Mesothelial cell of epicardium (in vitro differentiated cells): ENCODE measurements at places on chromosomes 13 and 19.

GRCh38 chr13:71806886-71807285 lies 60.1 kb downstream of the DACH1 start:
- no peak for DNase-seq

DNA sequence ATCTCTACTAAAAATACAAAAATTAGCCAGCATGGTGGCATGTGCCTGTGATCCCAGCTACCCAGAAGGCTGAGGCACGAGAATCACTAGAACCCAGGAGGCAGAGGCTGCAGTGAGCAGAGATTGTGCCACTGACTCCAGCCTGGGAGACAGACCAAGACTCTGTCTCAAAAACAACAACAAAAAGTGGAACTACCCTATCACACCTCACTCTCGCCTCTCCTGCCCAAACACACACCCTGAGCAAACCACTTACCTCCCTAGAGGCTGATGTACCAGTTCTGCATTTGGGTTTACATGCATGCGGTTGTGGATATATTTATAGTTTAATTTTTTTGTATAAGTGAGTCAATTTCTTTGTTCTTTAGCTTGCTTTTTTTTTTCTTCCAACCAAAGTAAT lies 7.7 kb upstream of the PTOV1 start:
- no peak for DNase-seq

- no peak for DNase-seq
Observed at GRCh38 chr13:27980280-27980998, 8.1 kb downstream of the URAD start.

DNA sequence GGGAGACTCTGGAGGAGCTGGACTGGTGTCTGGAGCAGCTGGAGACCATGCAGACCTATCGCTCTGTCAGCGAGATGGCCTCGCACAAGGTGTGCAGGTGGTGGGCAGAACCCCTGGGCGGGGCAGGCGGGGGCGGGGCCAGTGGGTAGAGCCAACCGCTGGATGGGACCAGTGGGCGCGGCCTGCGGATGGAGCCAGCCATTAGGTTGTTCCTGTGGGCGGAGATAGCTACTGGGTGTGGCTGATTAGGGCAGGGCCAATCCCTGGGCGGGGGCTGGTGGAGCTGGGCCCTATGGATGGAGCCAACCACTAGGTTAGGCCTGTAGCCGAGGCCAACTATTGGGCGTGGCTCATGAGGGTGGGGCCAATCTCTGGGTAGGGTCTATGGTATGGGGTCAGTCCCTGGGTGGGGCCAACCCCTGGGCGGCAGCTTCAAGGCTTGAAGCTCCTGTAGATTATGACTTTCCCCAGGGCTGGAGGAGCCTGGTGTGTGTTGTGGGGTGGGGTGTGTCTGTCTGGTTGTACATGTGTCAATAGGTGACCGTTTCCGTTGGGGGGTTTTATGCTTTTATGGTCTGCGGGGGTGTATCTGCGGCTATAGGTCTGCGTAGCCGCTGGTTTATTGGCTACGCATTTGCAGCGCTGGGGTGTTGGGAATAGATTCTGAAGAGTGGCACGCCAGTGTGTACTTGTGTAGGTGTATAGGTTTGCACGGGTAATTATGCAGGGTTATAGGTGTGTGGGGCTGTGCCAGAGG lies 30.7 kb downstream of the PDE4A start:
- DNase-seq, result no peak

DNA sequence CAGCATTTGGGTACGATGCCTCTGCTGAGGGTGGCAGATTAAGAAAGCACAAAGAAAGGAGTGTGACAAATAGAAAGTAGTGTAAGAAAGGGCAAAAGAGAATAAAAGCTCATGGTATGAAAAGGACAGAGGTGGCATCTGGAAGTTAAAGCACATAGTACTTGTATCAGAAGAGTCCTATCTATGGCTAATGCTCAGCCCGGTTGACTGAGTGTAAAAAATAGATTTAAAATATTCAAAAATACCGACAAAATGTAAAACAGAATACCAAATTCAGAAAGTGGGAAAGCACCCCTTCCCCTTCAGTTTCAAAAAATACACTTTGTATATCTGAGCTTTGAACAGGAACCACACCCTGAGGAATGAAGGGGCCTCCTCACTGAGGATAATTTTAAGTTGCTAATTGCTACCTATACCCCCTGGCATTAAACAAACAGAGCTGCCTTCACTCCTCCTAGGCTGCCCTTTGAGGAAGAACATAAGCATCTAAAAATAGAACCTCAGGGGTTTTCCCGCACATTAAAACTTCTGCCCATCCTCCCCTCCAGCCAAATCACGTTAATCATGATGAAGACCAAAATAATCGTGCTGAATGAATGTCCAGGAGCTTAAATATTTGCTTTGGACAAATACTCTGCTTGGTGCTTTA lies 43.3 kb downstream of the DLEU7 start:
- DNase-seq, result no peak

- DNase-seq, result no peak
Observed at GRCh38 chr19:44613295-44614178, at the start of gene IGSF23. IGSF23 (plus strand) TSS chr19:44613563; CDS start chr19:44613646, 83 bp downstream.

DNA sequence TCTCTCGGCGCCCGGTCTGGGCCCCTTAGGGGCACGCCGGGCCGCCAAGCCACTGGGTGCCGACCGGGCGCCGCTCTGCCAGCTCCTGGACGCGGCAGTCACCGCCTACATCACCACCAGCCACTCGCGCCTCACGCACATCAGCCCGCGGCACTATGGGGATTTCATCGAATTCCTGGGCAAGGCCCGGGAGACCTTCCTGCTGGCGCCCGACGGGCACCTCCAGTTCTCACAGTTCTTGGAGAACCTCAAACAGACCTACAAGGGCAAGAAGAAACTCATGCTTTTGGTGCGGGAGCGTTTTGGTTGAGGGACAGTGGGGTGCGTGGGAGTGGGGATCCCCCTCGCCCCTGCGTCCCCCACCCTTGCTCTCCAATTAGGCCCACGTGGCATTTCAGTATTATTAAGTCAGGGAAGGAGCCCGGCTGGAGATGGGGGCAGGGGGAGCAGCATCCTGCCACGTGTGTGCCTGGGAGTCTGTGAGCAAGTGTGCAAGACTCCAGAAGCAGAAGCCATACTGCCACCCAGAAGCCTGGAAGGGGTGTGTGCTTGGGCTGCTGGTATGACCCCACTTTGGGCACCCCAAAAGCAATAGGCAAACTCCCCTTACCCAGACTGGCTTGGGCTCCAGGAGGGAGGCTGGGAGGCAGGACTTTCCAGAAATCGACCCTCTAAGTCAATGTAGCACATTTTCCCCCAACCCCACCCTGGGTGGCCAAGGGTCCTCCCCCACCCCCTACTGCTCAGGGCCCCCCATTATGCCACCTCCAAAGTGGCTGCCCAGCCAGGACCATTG lies 35.7 kb downstream of the ZSWIM4 start:
- no peak for DNase-seq

- no peak for DNase-seq
Observed at GRCh38 chr19:15563325-15563794, 51.7 kb upstream of the CYP4F8 start.

DNA sequence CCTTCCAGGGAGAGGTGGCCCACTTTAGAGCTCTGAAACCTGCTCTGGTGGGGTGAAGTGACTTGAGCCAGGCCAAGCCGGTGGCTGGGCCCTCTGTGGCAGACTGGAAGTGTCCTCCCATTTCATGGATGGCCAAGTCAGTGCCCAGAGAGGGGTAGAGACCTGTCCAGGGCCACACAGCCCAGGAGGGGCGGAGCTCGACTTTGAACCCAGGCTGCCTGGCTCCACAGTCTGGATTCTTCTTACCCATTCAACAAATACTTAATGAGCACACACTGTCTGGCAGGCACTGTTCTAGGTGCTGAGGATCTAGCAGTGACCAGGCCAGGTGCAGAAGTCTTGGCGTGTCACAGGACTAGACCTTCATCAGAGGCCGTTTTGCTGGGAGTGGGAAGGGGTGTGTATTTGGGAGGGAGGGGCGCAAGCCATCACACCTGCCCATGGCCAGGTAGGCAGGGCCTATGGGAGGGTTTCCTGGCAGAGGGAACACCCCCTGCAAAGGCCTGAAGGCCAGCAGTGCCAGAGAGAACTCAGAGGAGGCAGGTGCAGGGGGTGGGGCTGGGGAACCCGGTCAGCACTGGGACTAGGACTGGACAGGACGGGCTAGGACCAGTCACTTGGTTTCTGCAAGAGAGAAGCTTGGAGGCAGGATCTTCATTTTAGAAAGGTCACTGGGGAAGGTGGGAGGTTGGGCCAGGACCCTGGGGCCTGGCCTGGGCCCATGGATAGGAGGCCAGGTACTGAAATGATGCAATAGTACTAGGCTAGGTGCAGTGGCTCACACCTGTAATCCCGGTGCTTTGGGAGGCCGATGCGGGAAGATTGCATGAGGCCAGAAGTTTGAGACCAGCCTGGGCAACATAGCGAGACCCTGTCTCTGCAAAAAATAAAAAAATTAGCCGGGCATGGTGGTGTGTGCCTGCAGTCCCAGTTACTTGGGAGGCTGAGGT lies 31.8 kb downstream of the DNM2 start:
- DNase-seq, result no peak

DNA sequence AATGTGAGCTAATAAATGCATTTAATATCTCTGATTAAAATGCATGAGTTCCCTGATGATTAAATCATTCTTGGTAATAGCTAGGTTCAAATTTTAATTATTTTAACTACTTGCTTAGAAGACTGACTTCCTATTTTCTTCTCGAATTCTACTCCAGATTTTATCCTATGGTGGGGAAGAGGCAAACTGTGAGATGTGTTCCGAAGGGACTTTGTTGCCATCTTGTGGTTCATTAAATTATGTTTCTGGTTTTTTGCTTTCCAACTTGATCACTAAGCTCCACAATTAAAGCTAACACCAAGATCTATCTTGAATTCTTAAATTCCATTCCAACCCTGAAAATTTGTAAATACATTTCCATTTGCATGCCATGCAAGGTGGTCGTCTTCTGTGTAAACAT lies 538.4 kb upstream of the PCDH20 start:
- no peak for DNase-seq

DNA sequence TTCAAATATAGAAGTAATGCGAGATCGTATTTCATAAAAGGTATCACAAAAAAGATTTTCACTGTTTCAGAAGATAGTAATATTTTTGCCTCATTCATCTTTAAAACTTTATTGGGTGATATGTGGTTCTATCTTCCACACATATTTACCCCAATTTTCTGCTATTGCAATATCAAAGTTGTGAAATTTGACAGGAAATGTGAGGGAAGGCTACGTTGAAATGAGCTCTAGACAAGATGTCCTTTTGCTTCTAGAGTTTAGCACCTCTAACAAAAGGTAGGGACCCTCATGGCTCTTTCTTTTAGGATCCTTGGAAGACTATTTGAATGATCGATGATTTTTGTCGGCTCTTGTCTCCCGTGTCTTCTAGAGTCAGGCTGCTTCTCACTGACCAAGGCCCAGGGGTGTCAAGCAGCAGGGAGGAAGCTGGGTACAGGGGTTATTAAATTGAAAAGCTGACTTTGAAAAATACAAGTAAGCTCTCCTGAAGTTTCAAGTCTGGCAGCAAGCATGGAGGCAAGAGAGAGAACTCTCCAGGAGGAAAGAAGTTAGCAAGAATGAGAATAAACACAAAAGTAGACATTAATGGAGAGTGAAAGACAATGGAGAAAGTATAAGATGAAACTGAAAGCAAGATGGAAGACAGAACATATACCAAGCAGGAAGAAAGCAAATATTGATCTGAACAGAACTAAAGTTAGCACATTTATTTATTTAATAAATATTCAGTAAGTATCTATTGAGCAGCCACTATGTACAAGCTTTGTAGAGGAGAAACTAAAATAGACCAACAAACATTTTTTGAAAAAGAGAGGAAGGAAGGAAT lies 73.4 kb downstream of the RUBCNL start:
- DNase-seq, result no peak

- no peak for DNase-seq
Observed at GRCh38 chr13:66958611-66959010, 271.5 kb downstream of the PCDH9 start.

DNA sequence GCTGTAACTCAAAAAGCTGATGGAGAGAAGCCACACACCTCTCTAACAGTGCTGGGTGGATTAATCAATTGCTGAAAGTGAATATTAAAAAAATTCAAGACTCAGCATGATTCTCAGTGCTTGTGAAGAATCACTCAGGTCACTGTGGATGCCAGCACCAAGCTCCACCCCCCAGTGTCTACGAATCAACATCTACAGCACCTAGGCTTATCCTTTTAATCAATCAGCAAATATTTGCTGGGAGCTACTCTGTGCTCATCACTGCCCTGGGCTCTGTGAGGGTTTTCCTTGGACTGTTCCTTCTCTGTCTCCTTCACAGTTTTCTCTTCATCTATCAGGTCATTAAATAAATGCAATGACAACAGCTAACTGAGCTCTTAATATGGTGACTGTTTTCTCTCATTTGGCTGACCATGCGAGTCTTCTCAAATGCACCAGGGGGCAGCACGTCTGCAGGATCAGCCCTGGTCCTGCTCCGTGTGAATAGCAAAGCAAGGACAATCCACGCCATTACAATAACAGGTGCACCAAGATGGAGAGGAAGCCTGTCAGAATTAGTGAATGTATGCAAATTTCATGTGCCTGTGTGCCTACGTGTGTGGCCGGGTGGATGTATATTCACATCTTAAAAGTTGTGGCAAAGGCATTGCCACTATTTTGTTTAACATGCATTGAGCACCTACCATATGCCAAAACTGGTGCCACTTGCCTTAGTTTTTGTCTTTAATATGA lies 14.6 kb upstream of the C13orf42 start:
- no peak for DNase-seq

GRCh38 chr13:31927219-31927653 lies 104.3 kb upstream of the FRY start:
- no peak for DNase-seq

DNA sequence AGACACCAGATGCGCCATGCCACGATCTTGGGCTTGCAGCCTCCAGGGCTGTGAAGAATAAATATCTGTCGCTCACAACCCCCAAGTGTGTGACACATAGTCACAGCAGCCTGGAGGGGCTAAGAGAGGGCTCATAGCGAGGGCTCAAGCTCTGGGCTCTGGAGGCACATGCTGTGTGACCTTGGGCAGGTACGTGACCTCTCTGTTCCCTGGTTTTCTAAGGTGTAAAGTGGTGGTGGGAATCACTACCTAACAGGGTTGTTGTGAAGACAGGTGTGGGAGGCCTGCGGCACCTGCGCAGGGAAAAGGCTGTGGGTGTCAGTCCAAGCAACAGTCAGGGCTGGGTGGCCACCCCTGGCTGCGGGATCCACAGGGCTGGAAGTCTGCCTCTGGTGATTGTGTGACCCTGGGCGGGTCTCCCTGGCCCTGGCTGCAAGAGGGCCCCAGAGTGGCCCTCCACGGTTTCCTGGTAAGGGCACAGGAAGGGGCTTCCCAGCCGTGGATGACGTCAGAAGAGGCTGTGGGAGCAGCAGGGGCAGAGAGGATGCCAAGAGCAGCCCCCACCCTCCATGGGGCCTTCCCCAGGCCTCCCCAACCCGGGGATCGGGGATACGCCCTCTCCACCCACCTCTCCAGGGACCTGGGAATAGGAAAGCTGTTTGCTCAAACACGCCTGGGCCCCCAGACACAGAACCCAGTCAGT lies 218.8 kb upstream of the SGCG start:
- no peak for DNase-seq

DNA sequence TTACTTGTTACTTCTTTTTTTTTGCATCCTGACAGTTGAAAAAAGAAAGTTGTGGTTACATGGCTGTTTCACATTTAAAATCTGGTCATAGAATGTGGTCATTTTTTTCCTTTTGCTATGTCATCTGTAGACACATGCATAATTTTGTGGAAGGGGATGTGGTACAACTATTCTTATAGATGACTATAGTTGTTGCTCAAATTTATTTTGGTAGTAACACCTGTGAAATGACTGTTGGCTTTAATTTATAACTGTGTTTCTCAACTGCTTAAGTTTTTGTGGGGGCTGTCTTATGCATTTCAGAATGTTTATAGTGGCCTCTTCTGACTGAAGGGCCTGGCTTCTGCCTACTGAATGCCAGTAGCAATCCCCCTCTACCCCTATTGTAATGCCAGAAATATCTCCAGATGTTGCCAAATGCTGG lies 130.5 kb downstream of the PAN3 start:
- DNase-seq, result no peak

GRCh38 chr19:38838986-38839761 lies 7.6 kb upstream of the ECH1 start:
- DNase-seq, result no peak
